ENCODE measurements at places on chromosomes 2 and 18. TPM values are rescaled to one million over a fixed set of nuclear protein-coding genes. Genes with fewer than 3 reads are reported as not detected.

MYO1B gene
- total RNA-seq = 61.2 TPM

EFR3B gene
- 8.8 TPM for total RNA-seq

LIMS4 gene
- total RNA-seq = 1.4 TPM

CD207 gene
- not detected for total RNA-seq

TRIM54 gene
- total RNA-seq = 4.2 TPM

CRYGC gene
- total RNA-seq = not detected

KLHL30 gene
- total RNA-seq = 0.08 TPM

DNA sequence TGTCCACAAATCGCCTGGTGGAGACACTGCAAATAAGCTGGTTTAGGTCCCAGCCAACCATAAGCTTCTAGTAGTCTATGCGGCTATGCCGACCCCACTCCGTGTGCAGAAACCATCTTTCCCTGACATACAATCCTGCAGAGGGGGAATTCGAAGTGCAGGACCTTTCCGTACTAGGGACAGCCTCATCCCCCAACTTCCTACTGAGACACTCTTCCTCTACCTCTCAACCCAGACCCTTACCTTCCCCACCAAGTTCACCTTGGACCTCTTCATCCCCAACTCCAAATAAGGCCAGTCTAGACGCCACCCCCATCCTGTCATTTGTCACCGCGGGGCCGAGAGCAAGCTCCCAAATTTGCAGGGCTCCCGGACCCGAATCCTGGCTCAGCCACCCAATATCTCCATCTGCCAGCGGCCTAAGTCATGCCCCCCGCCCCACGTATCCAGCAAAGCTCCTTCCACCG, 496 bp downstream of the SUCLG1 start:
- H3K4me3 ChIP-seq = peak overlapping the region; percentile 91
- no peak overlapping the region for H3K27ac ChIP-seq
- DNase-seq = no peak
- H3K27me3 ChIP-seq = no peaks in the 10 kb centered on the region
- no peaks in the 10 kb centered on the region for H3K4me1 ChIP-seq

DNA sequence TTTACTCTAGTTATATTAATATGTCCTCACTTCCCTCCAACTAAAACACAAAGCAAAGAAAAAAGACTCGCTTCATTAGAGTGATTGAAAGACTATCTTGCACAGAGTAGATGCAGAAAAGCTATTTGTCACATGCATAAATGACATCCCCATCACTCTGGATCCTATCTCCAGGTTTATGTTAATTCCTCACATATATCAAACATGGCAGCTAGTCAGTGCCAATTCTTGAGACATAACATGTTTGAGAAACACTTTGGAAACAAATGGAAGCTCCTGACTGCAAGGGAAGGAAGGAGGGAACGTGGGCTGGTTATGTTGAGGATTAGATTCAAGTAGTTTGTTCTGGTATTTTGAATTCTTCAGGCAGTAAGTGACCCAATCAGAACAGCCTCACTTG, 89.8 kb upstream of the BCL2L11 start:
- H3K4me1 ChIP-seq = peaks cover 3% of the 10 kb centered on the region
- no peak overlapping the region for H3K4me3 ChIP-seq
- peaks cover 7% of the 10 kb centered on the region for H3K36me3 ChIP-seq
- H3K27ac ChIP-seq = no peak overlapping the region

DNA sequence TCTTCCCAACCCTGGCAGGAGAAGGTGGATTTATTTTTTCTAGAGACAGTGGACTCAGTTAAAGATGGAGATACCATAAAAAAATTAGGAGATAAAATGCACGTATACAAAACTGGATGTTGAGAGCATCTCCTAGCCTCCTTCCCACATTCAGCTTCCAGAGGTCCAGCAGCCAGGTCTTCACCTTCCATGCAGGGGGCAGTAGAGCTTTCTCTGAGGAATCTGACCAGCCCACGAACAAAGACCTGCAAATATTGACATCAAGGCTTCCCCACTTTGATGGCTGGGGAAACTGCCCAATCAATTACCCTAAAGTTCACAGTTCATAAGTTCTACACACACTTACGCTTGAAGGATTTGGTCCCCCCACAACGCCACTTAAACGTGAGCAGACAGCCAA, 24.5 kb downstream of the AQP4 start:
- H3K4me1 ChIP-seq = no peaks in the 10 kb centered on the region
- no peaks in the 10 kb centered on the region for H3K27me3 ChIP-seq
- no peak overlapping the region for H3K4me3 ChIP-seq

DNA sequence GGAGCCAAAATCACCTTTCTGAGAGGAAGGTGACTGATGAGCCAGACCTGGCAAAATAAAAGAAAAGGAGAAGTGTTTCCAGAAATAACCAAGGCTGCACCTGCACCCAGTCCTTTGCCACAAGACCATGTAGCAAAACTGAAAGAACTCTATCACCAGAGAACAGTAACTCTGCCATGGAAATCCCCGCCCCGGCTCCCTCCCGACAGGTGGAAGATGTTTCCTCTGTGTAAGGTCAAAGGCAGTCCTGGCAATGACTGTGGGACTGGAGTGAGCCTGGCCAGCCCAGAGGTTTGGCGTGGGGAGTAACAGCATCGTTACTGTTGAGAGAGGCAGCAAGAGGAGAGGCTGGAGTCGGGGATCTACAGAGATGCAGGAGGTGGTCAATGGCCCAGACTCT, 42.3 kb downstream of the SPRED2 start:
- H3K4me1 ChIP-seq = peaks cover 3% of the 10 kb centered on the region
- H3K36me3 ChIP-seq = no peaks in the 10 kb centered on the region
- no peak for DNase-seq
- H3K27me3 ChIP-seq = no peaks in the 10 kb centered on the region
- no peak overlapping the region for H3K27ac ChIP-seq
- no peak overlapping the region for H3K4me3 ChIP-seq

DNA sequence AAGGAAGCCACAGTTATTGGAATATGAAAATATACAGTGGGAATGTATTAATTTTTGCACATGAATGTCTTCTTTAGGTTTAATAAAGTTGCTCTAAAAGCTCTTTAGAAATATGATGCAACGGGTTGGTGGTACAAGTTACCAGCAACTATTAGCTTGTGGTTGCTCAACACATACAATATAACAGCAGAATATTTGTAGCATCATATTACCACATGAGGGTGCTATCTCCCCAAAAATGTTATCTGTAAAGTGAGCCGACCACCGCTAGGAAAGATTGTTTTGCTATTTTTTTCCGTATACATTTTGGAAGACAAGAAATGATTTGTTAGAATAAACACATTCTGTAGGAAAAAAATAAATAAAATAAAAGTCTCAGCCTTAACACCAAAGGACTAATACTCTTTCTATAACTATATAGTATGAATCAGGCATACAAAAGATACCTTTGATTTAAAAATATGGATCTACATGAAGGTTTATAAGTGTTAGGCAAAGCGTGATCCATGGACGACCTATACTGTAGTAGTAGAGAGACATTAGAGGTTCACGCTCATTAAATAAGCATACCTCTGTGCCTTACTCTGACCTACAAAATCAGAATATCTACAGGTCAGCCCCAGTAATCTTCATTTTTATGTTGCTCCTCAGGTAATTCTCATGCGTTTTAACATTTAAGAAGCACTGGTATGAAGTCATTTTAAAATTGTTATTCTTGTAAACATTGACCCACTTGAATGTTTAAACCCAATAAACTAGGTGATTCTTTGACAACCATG, 1110.6 kb upstream of the ACVR2A start:
- H3K4me3 ChIP-seq = no peak overlapping the region
- H3K4me1 ChIP-seq = no peaks in the 10 kb centered on the region
- no peaks in the 10 kb centered on the region for H3K27me3 ChIP-seq
- DNase-seq = no peak

DNA sequence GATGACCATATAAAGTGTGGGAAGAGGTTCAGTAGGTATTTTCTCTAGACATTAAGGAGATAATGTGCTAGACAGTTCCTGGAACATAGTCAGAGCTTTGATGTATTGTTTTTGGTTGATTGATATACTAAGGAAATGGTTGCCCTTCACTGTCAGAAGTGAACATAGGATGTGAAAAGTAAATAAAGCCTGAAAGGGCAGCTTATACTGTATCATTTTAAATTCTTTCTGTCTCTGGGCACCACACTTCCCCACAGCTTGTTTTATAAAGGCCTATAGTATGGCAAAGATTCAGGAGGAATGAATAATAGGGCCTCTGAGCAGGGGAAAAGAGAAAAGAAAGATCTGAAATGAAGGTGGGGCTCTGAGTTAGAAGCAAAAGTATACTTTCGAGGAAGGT, 72.7 kb upstream of the ITPRID2 start:
- no peak overlapping the region for H3K27ac ChIP-seq
- H3K4me1 ChIP-seq = no peaks in the 10 kb centered on the region
- DNase-seq = no peak
- H3K4me3 ChIP-seq = no peak overlapping the region
- H3K27me3 ChIP-seq = no peaks in the 10 kb centered on the region

- no peaks in the 10 kb centered on the region for H3K27me3 ChIP-seq
- H3K4me1 ChIP-seq = no peaks in the 10 kb centered on the region
- no peaks in the 10 kb centered on the region for H3K36me3 ChIP-seq
- H3K4me3 ChIP-seq = no peak overlapping the region
- H3K27ac ChIP-seq = no peak overlapping the region
Measured at GRCh38 chr2:11305958-11306357, 38.5 kb downstream of the ROCK2 start.

GRCh38 chr2:68536000-68536399, 68.6 kb downstream of the APLF start:
- no peaks in the 10 kb centered on the region for H3K27me3 ChIP-seq
- no peaks in the 10 kb centered on the region for H3K36me3 ChIP-seq
- no peaks in the 10 kb centered on the region for H3K4me1 ChIP-seq
- H3K27ac ChIP-seq = no peak overlapping the region

DNA sequence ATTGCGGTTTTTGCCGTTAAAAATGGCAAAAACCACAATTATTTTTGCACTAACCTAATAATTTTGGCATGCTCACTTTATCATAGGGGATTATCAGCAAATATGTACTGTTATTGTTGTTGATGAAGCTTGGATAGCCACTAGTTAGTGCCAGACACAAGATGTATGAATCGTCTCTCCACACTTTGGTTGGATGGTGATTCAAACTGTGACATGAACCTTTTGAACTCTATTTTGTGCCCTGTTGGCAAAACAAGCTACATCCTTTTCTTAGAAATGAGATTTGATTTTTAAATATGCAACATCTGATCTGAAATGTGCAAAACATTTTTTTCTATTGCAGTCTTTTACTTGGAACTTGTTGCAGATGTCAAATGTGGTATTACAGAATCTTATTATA, 48.8 kb upstream of the DTNB start:
- H3K27ac ChIP-seq = no peak overlapping the region
- H3K4me1 ChIP-seq = no peaks in the 10 kb centered on the region
- H3K27me3 ChIP-seq = no peaks in the 10 kb centered on the region
- H3K36me3 ChIP-seq = no peaks in the 10 kb centered on the region

DNA sequence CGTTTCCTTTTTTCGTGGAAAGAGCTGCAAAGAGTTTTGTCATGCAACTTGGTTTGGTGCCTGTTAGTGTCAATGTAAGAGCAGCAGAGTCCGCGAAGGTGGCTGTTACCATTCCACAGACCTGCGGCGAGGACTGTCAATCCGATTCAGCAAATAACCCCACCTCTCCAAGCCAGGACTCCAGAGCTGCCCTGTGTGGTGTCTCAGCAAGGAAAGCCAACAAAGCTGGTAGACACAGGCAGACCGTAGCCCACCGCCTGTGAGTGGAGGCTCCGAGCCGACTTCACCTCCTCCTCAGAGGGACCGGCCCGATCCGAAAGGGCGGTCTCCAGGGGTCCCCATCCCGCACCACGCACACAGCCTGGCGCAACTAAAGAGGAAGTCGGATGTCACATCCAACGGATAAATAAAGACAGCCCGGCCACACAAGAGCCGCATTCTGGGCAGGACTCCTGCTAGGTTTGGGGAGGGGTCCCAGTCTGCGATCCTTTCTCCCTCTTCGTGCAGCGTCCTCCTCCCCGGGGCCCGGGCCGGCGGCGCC, 819 bp downstream of the ANKRD44 start:
- H3K36me3 ChIP-seq = no peaks in the 10 kb centered on the region
- DNase-seq = no peak
- H3K27me3 ChIP-seq = peaks cover 21% of the 10 kb centered on the region

GRCh38 chr2:191115391-191115790, 35.4 kb downstream of the STAT4 start:
- H3K4me1 ChIP-seq = no peaks in the 10 kb centered on the region
- H3K27ac ChIP-seq = no peak overlapping the region
- H3K36me3 ChIP-seq = no peaks in the 10 kb centered on the region
- H3K27me3 ChIP-seq = no peaks in the 10 kb centered on the region
